Transverse colon (tissue), 4 donors: ENCODE measurements at places on chromosomes 6 and 20. TPM values are rescaled to one million over a fixed set of nuclear protein-coding genes. Genes with fewer than 3 reads are reported as not detected.

- no peak overlapping the region for H3K27ac ChIP-seq
- H3K36me3 ChIP-seq: no peaks in the 10 kb centered on the region
- H3K4me1 ChIP-seq: no peaks in the 10 kb centered on the region
- no peak overlapping the region for H3K4me3 ChIP-seq
- DNase-seq: no peak
These were observed 584.0 kb downstream of the QKI start for GRCh38 chr6:163998496-163998895.

GRCh38 chr6:168368936-168369335, 49.4 kb upstream of the DACT2 start:
- H3K27ac ChIP-seq: no peak overlapping the region
- no peak overlapping the region for H3K4me3 ChIP-seq
- no peaks in the 10 kb centered on the region for H3K27me3 ChIP-seq
- H3K36me3 ChIP-seq: no peaks in the 10 kb centered on the region
- DNase-seq: no peak
- peaks cover 4% of the 10 kb centered on the region for H3K4me1 ChIP-seq

DNA sequence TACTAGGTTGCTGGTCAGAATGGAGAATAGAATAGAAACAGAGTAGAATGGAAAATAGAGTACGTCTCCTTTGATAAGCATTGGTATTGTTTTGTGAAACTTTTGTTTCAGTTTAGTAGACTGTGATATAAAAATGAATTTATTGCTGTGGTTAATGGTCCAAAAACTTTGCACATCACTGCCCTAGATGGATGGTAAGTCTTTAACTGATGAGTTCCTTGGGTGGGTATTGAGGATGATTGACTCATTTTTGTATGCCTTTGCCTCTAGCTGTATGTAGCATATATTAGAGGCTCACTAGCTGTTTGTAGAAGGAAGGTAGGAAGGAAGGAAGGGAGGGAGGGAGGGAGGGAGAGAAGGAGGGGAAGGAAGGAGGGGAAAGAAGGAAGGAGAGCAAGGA, 48.3 kb downstream of the ZDHHC14 start:
- no peak for DNase-seq
- no peak overlapping the region for H3K4me3 ChIP-seq
- H3K27ac ChIP-seq: no peak overlapping the region
- H3K4me1 ChIP-seq: no peaks in the 10 kb centered on the region
- H3K27me3 ChIP-seq: no peaks in the 10 kb centered on the region

The DYNLT2 gene
- 7.5 TPM for total RNA-seq

The ADGRF4 gene
- total RNA-seq: not detected

The SLC17A3 gene
- total RNA-seq: not detected
